GM13977 (cell line): ENCODE measurements at places on chromosomes 2 and 18.

DNA sequence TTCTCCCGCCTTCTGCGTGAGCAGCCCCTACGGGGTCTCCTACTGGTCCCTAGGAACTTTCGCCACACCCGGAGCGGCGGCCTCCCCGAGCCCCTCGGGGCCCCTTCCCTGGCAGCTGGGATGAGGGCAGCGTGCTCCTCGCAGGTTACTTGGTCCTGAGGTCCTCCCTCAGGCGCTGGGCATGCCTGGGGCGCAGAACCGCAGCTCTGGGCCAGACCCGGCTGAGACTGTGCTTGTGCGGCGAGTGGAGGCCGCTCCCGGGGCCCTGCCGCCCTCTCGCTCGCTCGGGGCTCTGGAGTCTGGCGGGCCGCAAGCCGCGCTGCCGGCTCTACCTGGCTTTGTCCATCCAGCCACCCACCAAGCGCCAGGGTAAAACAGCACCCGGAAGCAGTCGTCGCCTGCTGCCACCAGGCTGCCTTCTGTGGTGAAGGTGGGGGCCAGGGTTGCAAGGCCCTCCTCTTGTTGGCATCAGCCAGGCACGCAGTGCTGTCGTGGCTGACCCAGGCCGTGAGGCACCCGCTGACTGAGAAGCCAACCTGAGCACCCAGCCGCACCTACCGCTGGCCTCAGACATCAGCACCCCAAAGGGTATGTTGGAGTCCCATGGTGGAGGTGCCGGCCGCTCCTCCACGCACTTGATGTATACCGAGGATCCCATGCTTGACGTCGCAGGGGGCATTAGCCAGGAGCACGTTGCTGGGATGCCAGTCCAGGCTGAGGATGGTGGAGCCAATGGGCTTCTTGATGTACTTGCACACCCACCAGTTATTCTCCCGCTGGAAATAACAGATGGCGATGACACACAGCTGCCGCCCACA, 46.1 kb upstream of the PTH2R start:
- no peak for DNase-seq

GRCh38 chr2:44932079-44932478, 9.4 kb upstream of the SIX3 start:
- DNase-seq = peak; percentile 18

GRCh38 chr2:190649035-190649797, at the start of gene NAB1:
NAB1 (plus strand) TSS chr2:190649083; CDS start chr2:190659177, 10,094 bp downstream.
- no peak for DNase-seq

DNA sequence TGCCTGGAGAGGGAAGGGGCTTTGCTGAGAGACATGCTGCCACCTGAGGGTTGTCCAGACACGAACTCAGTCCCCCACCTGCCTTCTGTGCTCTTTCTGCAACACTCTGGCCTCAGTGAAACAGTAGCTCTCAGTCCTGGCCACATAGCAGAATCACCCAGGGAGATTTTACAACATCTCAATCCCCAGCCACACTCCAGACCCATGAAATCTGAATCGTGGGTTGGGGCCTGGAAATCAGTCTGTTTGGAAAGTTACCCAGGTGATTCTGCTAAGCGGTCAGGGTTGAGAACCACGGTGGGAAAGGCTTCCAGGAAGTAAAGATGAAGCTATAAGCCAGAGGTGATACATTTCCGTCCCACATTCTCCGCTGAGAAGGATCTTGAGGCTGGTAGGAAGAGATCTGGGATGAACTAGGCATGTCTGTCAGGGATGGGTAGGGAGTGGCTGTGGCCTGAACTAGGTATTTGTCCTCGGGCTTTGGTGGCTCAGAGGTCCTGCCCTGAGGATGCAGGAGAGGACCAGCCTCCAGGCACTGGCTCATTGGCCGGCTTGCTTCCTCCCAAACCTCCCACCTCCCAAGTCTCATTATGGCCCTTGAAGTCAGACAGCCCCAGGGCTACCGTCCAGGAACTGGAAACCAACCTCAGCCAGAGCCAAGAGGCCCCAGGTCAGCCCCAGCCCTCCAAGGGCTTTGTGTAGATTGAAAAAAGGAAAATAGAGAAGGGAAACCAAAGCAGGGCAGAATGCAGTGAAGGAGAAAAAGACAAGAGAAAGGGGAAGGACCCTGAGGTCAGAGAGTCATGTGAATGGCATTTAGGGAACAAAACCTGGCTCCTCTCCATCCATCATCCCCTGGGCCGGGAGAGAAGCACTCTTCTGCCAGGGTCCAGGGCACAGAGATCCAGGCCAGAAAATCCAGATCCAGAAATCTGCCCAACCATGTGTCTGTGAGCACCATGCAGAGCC, 119.6 kb downstream of the ZFP36L2 start:
- no peak for DNase-seq

DNA sequence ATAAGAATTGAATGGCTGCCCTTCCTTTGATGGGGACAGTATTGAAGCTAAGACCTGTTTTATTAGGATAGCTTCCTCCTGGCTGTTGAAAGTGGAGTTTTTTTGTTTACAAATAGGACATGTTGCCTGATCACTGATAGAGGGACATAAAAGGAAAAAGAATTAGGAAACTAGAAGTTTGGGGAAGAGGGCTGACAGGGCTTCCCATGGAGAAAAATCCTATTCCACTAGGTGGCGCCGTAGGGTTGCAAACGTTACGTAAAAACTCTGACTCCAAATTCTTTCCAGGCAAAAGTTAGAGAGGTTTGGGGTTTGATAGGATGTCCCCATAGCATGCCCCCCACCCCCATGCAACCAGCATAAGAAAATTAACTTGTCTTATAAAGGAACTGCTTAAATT, 11.1 kb upstream of the RBFA start:
- DNase-seq = no peak

- DNase-seq = no peak
Observed at GRCh38 chr18:63109802-63110201, 209.8 kb downstream of the BCL2 start.
